HEK293T (cell line): ENCODE measurements at places on chromosomes 11 and 22.
A peak's percentile ranks its signal among the peaks of the same experiment; 100 is the strongest.

DNA sequence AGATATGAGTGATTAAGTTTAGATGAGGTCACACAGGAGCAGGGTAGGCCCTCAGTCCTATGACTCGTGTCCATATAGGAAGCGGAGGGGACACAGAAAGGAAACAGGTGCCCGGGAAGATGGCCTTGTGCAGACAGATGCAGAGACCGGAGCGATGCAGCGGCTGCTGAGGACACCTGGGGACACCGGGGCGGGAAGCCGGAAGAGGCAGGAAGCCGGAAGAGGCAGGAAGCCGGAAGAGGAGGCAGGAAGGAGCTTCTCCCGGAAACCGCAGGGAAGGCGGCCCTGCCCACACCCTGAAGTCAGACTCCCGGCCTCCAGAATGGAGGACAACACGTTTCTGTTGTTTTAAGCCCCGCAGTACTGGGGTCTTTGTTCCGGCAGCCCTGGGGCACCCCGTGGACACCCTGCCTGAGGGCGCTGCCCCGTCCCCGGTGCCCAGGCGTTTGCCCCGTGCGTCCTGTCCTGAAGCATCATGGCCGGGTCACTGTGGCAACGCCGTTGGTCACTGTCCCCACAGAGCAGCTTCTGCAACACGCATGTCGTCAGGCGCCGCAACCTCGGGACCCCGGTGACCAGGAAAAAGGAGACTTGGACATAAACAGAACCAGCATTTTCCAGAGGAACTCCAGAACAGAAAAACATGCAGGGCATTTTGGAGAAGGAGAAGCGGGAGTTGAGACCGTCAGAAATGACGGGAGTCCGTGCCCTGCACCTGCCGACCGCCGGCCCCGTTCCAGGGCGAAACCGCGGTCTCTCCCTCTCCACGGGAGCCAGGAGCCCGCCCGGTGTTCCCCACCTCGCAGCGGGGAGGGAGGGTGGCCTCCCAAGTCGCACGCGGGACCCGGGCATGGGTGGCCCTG is 103.4 kb downstream of the BRD1 start:
- DNase-seq, result no peak

DNA sequence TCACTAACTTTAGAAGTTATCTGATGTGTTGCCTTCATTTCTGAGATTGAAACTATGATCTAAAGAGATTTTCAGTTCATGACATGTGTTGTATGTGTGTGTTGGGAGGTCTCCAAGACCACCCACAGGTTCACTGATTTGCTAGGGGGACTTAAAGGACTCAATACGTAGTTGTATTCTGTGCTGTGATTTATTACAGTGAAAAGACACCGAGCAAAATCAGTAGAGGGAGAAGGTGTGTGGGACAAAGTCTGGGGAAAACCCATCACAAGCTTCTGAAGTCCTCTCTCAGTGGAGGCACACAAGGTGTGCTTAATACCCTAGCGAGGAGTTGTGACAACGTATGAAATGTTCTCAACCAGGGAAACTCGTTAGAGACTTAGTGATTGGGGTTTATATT is 35.6 kb downstream of the RNF169 start:
- no peak for DNase-seq

- no peak for DNase-seq
Observed at GRCh38 chr11:73228268-73229134, 10.4 kb downstream of the P2RY2 start.

DNA sequence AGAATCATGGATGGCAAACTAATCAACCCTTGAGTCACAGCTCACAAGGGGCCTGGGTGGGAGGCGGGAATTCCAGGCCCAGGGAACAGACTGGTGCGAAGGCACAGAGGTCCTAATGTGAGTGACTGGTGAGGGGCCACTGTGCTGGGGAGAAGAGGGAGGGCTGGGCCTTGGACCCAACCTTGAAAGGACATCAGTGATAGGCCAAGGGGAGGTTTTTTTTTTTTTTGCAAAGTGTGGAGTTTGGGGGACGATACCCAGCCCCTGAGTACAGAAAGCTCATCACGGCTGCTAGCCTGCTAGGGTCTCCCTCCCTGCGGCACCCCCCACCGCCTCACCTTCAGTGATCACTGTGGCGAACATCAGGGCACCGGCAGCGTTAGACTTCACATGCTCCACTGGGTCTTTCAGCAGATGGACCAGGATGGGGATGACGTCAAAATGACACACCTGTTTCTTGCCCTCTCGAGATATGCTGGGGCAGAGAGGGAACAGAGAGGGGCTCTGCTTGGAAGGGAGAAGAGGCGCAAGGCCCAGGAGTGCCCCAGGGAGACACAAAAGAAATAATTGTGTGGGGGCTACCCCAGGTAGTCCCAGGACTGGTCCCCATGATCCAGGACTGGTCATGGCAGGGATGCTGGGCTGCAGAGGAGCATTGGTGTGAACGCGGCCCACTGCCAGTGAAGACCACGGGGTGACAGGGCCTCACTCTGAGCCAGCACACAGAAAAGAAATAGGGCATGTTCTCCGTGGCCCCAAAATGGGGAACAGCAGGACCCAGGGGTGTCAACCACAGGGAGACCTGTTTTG is 8.6 kb upstream of the GNAZ start:
- no peak for DNase-seq

GRCh38 chr11:10588904-10589303 is 20.4 kb upstream of the LYVE1 start:
- no peak for DNase-seq

GRCh38 chr11:68297812-68298658 is 14.4 kb upstream of the LRP5 start:
- DNase-seq, result peak; percentile 91

GRCh38 chr22:23714596-23715578 is 24.1 kb downstream of the RGL4 start:
- no peak for DNase-seq

- peak; percentile 77 for DNase-seq
Observed at GRCh38 chr11:120660024-120660565, 148.5 kb downstream of the GRIK4 start.

DNA sequence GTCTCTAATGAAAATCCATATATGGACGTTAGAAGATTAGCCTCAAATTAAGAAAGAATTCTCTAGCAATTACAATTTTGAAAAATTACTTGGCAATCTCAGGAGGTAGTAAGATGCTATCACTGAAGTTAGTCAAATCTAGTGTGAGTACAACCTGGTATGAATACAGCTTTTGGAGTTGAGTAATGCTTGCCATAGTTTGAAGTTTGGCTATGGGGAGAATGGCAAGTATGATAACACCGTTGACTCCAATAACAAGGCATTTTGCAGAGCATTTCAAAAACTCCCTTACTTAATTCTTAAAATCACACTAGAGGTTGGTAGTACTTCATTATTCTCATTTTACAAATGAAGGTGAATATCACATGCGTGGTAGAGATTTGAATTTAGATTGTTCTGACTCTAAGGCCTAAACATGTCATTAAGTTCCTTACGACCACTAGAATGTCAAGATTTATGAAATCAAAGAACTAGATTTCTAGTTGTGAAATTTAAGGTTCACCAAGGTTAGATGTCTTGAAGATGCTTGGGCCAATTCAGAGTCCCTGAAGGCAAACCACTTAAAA is 355.4 kb downstream of the ETS1 start:
- DNase-seq, result no peak

DNA sequence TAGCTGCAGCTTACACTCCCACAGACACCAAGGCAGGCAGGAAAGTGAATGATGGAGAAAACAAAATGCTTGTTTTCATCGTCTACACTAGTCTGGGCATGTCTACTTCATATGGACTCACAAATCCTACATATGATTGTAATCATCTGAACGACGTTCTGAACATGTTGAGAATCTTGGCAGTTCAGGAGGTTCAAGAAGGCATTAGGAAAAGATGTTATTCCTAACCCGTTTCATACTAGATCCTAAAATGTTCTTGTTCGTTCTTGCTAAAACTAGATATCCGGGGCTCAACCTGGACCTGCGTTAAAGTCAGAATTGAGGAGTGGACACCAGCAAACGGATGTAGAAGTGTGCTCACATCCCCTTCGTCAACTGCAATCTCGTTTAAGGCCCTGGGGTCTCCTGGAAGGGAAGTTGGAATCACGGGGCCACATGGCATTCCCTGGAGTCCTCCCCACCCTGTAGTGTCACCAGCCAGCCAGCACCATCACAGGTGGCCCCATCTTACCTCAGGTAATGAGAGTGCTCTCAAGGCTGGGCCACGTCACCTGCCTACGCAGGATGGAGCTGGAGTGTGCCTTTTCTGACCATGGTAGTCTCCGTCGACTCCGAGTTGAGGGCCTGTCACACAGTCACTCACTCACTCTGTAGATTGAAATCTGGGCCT is 37.3 kb downstream of the C11orf58 start:
- DNase-seq, result no peak

- DNase-seq, result no peak
Observed at GRCh38 chr22:37657590-37658132, 862 bp upstream of the PDXP start.

- peak; percentile 73 for DNase-seq
Observed at GRCh38 chr11:119641983-119642745, 86.8 kb downstream of the NECTIN1 start.

DNA sequence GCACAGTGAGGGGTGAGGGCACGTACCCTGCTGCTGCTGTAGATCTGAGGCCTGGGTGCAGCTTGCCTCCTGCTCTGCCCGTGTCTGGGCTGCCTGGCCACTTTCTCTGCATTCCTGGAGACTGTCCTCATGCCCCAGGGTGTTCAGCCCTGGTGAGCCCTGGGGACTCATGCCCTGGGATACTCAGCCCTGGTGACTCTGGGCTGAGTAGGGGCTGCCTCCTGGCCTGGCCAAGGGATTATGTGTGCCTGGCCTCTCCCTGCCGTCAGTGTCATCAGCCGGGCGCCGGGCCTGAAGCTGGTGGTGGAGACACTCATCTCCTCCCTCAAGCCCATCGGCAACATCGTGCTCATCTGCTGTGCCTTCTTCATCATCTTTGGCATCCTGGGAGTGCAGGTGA is 94.7 kb downstream of the CACNA1I start:
- DNase-seq, result no peak

GRCh38 chr11:101441747-101442146 is 142.1 kb downstream of the TRPC6 start:
- DNase-seq, result no peak

- DNase-seq, result no peak
Observed at GRCh38 chr22:23034621-23035556, 35.4 kb upstream of the GNAZ start.

- DNase-seq, result no peak
Observed at GRCh38 chr11:2041153-2041552, 43.5 kb upstream of the H19 start.

GRCh38 chr11:118670063-118670462 is 9.4 kb downstream of the TREH start:
- DNase-seq, result no peak

- DNase-seq, result no peak
Observed at GRCh38 chr11:82845356-82846353, 54.6 kb downstream of the PRCP start.

GRCh38 chr22:23903328-23903971 is 9.3 kb downstream of the MIF start:
- DNase-seq, result no peak

DNA sequence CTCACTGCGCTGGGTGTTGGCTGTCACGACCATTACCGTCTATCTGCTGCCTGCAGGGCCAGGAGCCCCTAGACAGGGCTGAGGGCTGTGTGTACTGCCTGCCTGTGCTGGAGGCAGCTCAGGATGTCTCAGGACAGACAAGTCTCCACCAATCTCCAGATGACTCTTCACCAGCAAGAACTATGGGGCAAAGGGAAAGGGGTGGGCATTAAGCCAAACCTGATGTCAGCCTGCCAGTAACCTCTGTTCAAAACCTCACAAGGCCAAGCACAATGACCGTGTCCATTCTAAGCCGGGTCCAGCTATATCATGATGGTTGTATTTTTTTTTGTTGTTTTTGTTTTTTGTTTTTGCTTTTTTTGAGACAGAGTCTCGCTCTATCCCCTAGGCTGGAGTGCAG is 31.6 kb downstream of the MAFF start:
- DNase-seq, result no peak

DNA sequence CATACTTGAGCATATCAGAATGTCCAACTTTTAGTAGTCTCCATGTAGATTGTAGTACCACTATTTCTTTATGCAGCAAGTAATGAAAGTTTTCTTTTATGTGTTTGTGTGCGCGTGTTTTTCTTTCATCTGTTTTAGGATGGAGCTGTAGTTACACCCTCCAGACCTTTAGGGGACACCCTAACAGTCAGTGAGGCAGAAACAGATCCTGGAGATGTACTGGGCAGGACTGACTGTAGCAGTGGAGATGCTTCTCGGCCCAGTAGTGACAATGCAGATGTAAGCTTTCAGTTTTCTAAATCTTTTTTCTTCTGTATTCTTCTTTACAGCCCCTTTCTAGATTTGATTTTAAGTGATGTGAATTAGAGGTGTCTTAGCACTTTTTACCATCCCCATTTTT is 79.9 kb upstream of the GRIK4 start:
- peak; percentile 32 for DNase-seq

- no peak for DNase-seq
Observed at GRCh38 chr11:126054408-126054807, 8.3 kb downstream of the CDON start.

GRCh38 chr11:114273890-114274635 is 22.1 kb upstream of the NNMT start:
- DNase-seq, result no peak

GRCh38 chr11:95459291-95460042 is 228.5 kb upstream of the SESN3 start:
- DNase-seq, result no peak

- DNase-seq, result peak; percentile 92
Observed at GRCh38 chr22:39170825-39171622, 18.5 kb upstream of the CBX7 start.

DNA sequence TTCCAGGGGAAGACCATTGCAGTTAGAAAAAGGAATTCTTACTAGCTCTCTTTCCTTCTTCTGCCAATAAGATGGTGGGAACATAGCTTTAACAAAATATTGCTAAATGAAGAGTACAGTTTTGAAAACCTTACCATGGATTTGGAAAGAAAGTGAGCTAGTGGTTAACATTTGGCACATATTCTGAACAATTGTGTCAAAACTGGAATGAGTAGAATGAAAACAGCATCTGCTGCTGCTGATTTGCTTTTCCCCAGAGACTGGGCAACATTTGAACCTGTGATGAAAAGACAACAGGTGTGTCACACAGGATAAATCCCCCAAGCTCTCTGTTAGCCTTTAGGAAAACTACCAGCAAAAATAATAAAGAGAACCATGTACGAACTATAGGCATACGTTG is 761.4 kb downstream of the KCNA4 start:
- DNase-seq, result no peak

DNA sequence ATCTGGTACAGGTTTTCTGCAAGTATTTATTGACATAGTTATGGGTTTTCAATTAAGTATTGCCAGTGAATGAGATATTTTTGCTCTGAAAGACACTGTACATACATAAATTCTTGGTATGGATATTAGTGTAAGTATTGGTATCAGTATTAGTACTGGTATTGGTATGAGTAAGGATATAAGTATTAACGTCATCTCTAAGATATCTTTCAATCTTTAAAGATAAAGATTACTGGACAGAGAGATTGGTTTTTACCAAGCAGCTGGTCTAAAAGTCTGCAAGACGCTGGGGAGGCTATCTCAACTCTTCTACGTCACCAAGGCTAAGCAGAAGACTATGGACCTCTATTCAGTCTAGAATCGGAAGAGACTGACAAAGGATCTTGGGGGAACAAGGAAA is 234.5 kb downstream of the NXPE2 start:
- DNase-seq, result no peak

GRCh38 chr11:44726283-44727113 is at the start of gene TSPAN18:
TSS of gene TSPAN18 (plus strand) at chr11:44726962. CDS start at chr11:44906417, 179,455 bp downstream.
- peak; percentile 64 for DNase-seq

- no peak for DNase-seq
Observed at GRCh38 chr11:22690871-22691270, 24.5 kb downstream of the GAS2 start.
